Muscle of arm (tissue), 14 donors: ENCODE measurements at places on chromosomes 6 and 20.

DNA sequence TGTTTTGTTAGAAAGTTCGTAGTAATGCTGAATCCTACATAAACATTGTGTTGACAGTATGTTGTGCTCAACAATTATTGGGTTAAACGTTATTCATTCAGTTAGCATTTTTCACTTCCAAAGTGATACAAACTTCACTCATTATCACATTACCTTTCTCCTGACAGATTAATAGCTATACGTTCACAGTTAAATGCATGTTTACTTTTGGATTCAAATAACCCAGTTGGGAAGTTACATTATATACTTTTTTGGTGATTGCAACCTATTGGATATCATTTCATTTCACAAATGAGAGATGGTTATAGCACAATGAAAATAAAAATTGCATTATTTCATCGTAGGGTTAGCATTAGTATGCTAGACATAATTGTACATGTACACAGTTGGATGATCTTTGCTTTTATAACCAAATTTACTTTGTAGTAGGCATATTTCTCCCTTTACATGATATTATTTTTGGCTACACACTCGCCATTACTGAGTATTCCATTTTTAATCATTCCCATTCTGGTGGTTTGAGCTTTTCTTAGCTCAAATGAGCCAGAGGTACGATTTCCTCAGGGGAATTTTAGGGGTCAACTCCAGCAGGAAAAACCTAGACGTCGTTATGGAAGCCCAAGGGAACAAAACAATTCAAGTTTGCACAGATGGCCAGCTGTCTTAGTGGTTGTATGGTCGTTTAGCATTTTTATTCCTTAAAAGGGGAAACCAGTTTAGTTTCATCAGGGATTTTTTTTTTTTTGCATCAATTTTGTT lies 2.1 kb upstream of the HIVEP1 start:
- peak; percentile 42 for DNase-seq

GRCh38 chr6:72218125-72218524 lies 331.8 kb downstream of the RIMS1 start:
- no peak for DNase-seq

DNA sequence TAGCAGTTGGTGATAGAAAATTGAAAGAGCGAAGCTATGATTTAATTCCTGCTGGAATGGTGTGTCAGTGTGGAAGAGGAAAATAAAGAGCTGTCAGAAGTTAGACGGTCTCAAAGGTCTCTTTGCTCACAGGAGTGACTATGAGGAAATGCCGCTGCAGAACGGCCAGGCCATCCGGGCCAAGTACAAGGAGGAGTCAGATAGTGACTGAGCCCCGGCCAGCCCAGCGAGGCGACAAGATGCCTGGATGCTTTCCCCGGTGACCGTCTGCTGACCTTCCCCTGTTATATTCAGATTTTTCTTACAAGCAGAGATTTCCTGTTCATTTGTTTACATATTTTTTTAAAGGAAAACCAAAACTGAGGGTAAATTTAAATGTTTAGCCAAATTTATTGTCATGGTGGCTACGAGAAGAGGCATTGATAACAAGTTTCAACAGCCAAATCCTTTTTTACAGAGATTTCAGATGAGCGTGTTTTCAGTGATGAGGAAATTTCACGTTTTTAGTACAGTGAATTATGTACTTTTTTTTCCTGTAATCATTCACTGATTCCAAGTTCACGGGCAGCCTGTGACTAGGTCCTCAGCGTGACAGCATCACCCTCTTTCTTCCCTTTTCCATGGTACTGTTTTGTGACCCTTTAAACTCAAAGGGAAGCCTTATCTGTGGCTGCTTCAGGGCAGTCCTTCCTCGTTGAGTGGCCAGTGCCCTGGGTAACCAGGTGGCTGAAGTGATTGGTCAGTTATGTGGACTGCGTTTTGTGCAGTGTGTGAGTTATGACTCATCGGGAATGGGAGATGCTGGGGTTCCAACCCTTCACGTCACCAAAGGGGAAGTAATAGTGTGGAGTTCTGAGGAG lies 12.6 kb downstream of the DYNLT1 start:
- DNase-seq: peak; percentile 63

GRCh38 chr20:561437-562231 lies 18.0 kb upstream of the CSNK2A1 start:
- DNase-seq: peak; percentile 80

DNA sequence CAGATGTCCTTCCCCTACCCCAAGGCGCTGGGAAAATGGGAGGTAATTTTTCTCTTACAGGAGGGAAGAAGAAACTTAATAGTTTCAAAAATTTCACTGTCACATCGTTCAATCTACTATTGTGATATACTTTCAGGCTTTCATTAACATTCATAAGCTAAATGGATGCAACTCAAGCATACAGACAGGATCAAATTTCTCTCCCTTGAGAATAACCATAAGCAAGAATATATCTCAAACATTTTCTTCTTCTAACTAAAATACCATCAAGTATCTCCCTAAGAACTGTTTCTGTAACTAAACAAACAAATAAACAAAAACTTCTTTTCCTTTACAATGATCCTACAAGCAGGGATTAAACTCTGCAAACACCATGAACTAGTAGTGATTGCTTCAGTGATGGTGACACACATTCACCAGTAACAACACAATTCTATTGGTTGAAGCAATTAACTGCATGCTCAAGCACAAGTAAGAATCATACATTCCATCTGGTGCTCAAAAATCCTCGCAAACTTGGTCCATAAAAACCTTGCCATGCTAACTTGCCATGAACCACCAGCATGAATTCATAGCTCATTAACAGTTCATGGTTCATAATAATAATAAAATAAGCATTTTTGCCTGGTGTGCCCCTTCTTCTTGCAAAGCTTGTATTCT lies 183.8 kb downstream of the PTPRK start:
- no peak for DNase-seq

GRCh38 chr6:151763938-151764680 lies 43.4 kb upstream of the ESR1 start:
- peak; percentile 36 for DNase-seq

- no peak for DNase-seq
Observed at GRCh38 chr20:23241416-23241815, 109.2 kb upstream of the NXT1 start.

- DNase-seq: no peak
Observed at GRCh38 chr20:49354673-49355072, 76.8 kb upstream of the ZNFX1 start.

GRCh38 chr20:14561741-14562221 lies 224.4 kb upstream of the FLRT3 start:
- peak; percentile 56 for DNase-seq

- no peak for DNase-seq
Observed at GRCh38 chr20:32052090-32052777, at the start of gene HCK. HCK (plus strand) TSS chr20:32052242.

DNA sequence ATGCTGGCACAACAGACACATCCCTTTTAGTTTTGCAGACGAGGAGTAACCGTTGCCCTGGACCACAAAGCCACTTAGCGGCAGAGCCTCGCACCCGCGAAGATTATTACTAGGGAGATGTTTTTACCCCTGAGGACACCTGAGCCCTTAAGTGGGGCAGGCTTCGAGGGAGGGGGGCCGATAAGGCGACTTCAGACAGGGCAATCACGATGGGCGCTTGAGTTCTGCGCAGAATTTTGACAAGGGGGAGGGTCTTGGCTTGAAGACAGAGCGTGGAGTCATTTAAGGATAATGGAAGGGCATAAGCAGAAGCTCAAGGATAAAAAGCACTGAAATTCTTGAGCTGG lies 650 bp upstream of the TTK start:
- no peak for DNase-seq

DNA sequence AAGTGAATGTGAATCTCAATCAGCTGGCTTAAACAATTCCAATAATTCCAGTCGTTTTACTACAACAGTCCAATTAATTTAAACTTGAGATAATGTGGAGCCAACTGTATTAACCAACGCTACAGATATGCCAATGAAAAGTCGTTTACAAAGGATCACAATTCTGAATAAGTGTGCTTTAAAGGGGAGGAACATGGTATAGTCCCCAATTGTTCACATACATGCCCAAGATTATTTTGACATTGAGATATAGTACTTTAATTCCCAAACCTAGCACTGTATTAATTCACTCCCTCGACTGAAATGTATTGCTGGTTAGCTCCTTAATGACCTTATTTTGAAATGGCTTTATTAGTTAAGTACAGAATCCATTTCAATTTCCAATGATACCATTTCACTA lies 2.5 kb downstream of the AKIRIN2 start:
- DNase-seq: no peak

GRCh38 chr6:131519670-131520436 lies 53.2 kb upstream of the ARG1 start:
- DNase-seq: no peak

DNA sequence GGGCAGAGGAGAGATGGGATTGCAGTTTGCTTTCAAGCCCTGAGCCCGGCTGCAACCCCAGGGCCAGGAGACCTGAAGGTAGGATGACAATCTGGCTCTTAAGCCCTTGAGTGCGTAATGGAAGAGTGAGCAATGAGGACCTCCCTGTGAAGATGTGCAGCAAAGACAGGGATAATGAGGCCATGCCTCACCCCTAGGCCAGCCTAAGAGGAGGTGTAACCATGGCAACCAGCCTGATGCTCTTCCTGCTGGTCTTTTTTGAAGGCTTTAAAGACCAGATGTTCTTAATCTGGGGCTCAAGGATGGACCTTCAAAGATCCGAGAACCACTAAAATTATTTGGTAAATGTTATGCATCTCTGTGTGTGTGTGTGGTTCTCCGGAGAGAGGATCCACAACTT lies 8.2 kb downstream of the ARHGAP40 start:
- no peak for DNase-seq

GRCh38 chr6:30171677-30172471 lies 8.5 kb downstream of the TRIM15 start:
- no peak for DNase-seq

GRCh38 chr6:148423133-148423532 lies 80.5 kb downstream of the SASH1 start:
- no peak for DNase-seq

DNA sequence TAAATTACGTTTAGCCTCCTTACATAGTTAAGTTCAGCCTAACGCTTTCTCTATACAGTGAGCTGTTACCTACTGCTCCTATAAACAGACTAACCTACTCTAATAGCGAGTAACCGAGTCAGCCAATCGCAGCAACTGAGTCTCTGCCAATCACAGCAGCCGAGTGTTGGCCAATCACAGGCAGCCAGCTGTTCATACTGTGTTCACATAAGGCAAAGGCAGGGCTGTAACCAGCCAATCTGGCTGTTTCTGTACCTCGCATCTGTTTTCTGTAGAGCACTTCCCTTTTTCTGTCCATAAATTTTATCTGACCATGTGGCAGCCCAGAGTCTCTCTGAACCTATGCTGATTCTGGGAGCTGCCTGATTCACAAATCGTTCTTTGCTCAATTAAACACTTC lies 263.9 kb upstream of the JARID2 start:
- no peak for DNase-seq

DNA sequence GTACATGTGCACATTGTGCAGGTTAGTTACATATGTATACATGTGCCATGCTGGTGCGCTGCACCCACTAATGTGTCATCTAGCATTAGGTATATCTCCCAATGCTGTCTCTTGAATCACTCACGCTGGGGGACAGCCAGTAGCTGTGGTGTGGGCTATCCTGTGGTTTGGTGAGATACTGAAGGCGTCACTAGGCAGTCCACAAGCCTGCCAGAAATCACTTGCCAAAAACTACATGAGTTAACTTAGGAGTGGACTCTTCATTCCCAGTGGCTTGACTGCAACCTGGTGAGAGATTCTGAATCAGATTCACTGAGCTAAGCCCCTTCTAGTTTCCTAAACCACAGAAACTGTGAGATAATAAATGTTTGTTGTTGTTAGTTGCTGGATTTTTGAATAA lies 191.3 kb downstream of the TSHZ2 start:
- DNase-seq: no peak

DNA sequence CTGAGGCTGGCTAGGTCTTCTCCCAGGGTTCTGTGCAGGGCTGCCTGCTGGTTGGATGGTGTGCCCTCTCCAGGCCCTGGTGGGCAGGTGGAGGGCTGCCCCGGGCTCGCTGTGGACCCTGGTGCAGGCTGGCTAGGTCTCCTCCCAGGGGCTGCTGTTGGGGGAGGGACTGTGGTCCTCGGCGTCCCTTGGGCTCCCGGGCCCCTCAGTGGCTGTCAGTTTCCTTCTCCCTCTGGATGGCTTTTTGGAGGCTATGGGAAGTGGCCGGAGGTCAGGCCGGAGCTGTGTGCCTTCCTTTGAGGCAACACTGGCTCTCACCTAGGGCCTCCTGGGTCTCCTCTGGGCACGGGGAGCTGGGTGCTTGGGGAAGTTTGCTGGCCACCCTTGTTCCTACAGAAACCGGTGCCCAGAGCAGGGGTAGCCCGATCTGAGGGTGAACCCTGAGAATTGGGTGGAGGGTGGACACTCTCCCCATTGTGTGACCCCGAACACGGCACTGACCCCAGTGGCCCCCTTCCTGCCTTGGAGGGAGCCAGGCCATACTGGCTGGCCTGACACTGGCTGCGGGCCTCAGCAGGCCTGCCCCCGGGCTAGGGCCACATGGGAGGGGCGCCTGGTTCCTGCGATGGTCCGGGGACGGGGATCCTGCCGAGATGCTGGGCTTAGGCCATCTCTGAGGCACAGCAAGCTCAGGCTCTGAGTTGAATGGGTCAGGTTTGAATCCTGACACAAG lies 3.8 kb upstream of the CABLES2 start:
- DNase-seq: no peak

DNA sequence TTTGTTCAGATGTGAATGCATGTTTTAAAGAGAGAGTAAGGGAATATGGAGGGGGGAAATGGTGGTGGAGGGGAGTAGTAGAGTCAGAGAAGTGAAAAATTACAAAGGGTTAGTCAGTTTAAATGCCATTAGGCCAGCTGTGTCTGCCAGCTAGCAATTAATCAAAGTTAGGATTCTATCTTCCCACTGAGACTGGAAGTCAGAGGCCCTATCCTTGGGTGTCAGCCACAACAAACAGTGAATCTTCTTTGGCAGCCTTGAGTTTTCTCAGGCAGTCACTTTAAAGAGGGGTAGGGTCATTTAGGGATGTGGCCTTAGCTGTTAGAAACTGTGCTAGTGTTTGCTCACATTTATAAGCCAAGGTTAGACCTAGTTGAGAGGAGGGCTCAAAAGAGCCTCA lies 120.5 kb upstream of the BTBD3 start:
- no peak for DNase-seq

DNA sequence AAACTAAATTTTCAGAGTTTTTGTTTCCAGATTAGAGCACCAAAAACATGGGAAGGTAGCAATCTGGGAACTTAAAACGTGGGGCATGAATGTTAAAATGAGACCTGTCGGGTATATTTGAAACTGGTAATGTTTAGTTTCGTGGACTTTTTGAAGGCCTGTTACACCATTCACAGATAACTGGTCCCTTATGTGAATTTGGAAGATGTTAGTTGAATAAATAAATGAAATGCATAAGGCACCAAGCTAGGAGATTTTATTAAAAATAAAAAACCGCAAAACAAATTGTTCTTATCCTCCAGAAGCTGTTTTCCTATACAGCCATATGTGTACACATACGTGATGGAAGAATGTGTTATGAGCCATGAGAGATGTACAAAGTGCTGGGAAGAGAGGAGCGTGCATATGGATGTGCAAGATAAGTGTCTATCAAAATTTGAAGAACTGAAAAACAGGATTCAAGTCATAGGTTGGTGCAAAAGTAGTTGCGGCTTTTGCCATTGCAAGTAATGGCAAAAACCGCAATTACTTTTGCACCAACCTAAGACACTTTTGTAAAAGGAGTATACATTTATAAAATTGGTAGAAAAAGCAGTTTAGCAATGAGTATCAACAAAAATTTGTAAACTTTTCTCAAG lies 700 bp upstream of the MCUR1 start:
- DNase-seq: no peak
